Activated T-helper 2 cell treated with anti-CD3 and anti-CD28 coated beads, Interferon-gamma antibody, Interleukin-2, Interleukin-4, amounts not matched to agents 10 μg/mL and 5 μg/mL and 100 μg/mL, durations not matched to agents 14 hours and 24 hours and 36 hours (primary cell): ENCODE measurements at places on chromosomes 13 and 19. TPM values are rescaled to one million over a fixed set of nuclear protein-coding genes. Genes with fewer than 3 reads are reported as not detected.

- DNase-seq = no peak
Measured at GRCh38 chr19:708154-709143, at the start of gene PALM. Gene PALM (plus strand): TSS chr19:708935. CDS start chr19:709147, 212 bp downstream.

- DNase-seq = no peak
Measured at GRCh38 chr19:2546128-2547032, 70.5 kb downstream of the GADD45B start.

- no peak for DNase-seq
Measured at GRCh38 chr13:46757640-46758039, 39.3 kb downstream of the ESD start.

DNA sequence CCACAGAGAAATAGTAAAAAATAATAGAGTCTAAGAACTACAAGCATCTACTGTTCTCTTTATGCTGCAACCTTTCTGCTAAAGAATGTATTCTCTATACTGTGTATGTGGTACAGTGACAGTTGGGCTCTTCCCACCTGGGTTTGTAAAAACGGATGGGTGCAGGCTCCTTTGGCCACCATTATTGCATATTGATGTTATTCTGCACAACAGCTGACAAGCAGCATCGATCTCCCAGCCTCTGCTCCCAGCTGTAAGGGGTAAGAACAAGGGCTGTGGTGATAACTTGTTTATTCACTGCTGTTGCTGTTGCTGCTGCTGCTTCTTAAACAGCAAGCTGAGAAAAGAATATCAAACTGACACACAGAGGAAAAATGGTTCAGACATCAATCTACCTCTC, 56.1 kb downstream of the KCNRG start:
- no peak for DNase-seq

GRCh38 chr19:28632371-28633080, 580.4 kb downstream of the UQCRFS1 start:
- no peak for DNase-seq

DNA sequence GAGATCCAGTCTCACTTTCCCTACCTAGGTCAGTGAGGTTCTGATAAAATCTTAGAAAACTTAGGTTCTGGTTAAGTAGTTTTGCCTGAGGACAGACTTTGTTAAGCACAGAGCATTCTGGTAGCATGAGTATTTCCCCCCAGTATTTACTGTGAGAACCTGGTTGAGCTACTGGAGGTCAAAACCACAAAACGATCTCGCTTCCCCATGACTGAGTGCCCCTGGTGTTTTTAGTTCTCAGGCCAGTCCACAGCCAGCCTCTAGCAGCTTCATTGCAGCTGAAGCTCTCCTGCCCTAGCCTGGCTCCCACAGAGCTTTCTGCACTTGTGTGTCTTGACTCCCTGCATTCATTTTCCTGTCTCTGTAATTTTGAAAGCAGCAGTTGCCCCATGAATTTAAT, 1138.2 kb downstream of the UQCRFS1 start:
- DNase-seq = no peak

- DNase-seq = no peak
Measured at GRCh38 chr13:94305033-94305432, 174.4 kb downstream of the DCT start.

DNA sequence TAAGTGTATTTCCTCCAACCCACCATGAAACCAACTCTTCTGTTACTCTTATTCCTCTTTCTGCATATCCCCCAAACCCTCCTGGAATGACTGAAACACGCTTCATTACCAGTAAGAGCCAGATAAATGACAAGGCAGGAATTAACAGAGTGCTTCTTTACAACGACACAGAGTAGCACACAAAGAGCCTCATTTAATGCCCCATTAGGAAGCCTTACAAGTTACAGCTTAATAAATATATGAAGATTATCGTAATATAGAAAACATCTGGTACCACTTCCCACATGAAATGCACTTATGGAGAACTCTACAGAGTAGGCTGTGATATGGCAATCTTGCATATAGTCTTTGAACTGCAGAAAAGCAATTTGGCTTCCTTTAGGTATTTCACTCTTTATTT, 116.8 kb downstream of the ENOX1 start:
- DNase-seq = no peak

- DNase-seq = no peak
Measured at GRCh38 chr19:50272263-50272897, 56.8 kb downstream of the KCNC3 start.

DNA sequence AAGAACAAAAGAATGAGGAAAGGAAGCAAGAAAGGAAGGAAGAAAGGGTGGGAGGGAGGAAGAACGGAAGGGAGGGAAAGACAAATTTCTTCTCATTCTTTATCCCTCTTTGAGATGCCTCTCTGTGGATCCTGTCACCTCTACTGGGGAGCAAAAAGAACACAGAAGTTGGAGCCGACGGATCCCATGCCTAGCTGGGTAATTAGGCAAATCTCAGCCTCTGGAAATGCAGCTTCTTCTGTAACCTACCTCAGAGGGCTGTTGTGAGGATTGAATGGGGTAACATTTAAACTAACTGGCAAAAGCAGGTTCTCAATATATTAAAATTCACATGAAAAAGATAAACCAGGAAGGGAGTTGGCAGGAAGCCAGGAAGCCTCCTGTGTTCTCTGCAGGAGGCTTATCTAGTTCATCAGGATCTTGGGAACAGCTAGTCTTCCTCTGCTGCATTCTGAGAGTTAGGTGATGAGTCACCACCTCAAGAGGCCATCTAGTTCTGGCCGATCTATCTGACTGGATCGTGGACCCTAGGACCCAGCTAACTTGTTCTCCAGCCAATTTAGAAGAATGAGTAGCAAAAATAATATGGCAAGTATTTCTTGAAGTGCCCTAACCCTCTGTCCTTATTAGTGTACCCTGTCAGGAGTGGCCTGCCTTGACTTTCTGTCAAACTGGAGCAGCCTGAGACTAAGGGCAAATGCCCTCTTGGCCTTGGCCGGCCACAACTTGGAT, 15.2 kb upstream of the CPB2 start:
- DNase-seq = no peak

DNA sequence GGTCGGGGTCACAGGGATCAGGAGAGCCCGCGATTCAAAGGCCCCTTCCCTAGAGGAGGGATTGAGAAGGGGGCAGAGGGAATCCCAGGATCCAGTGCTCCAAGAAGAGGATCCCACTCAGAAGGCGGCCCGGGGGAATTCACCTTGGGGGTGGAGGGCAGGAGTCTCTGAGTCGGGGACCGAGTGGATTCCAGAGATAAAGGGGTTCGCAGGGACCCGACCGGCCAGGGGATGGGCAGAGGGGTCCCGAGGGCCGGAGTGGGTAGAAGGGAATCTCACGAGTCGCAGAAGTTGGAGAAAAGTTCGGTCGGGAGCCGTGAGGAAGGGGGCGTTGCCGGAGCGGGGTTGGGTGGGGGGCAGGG, 261 bp downstream of the PRKD2 start:
- no peak for DNase-seq

GRCh38 chr13:114079601-114080536, 52.6 kb downstream of the RASA3 start:
- no peak for DNase-seq

GRCh38 chr19:54147676-54148075, 10.1 kb downstream of the CNOT3 start:
- no peak for DNase-seq

DNA sequence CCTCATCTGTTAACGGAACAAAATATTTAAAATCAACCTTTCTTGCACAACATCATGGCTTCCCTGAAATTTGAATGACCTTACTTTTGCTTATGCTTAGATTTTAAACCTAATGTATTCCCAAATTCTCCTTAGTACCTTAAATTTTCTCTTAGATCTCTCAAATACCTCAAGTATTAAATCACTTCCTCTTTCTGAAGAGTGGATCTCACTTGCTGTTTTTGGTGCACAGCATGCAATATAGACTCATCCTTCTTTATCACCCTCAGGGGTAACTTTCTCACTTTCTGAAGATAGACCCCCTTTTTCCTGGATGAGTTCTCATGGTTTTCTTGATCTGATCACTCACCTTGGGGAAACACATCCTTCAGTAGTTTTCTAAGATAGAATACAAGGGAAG, 871.7 kb downstream of the DACH1 start:
- no peak for DNase-seq

DNA sequence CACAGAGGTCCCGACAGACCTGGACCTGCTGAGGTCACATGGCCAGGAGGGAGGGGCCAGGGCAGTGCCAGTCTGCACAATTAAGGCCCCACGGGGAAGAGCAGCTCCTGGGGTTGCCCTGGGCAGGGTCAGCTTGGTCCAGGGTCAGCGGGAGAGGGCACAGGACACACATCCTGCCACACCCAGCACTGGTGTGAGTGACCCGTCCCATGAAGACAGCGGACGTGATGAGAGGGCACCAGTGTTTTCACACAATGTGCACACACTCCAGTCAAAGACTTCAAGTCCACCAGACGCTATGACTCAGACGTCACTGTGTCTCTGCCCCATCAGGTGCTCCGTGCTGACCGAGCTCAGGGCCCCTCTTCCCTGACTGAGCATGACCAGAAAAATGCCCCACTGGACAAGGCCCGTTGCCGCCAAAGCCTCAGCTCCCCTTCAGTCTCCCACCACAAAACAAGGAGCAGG, 4.2 kb downstream of the TMEM259 start:
- no peak for DNase-seq

GRCh38 chr19:11887234-11887610, 360 bp upstream of the ZNF69 start:
- DNase-seq = no peak

DNA sequence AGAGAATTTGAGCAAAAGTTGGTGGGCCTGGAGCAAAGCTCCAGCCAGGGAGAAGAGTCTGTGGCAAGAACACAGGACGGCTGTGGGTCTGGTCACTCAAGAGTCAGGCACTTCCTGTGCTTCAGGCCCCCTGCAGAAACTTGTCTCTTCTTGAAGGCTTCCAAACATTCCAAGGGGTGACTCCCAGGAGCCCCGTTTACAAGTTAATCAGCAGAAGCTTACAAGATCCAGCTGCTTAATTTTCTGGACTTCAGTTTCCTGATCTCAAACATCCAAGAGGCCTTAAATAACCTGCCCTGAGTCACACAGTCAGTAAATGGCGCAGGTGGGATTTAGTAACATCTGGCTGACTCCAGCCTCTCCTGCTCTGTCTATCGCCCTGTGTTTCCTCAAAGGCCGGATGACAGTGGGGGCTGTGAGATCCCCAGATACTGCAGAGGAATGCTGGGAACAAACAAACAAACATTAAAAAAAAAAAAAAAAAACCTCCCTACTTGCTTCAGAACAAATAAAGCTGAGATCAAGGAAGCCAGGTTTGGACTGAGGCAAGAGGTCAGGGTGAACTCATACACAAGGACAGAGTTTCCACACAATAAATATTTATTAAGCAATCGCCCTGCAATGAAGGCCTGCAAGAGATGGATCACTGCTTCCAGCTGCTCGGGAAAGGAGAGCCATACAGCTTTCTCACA, 175.4 kb upstream of the RFC3 start:
- DNase-seq = no peak

- DNase-seq = no peak
Measured at GRCh38 chr19:48117515-48118130, 7.0 kb upstream of the PLA2G4C start.

- no peak for DNase-seq
Measured at GRCh38 chr13:37869756-37870488, at the start of gene TRPC4. Gene TRPC4 (minus strand): TSS chr13:37869772. CDS start chr13:37783333, 86,439 bp downstream.

DNA sequence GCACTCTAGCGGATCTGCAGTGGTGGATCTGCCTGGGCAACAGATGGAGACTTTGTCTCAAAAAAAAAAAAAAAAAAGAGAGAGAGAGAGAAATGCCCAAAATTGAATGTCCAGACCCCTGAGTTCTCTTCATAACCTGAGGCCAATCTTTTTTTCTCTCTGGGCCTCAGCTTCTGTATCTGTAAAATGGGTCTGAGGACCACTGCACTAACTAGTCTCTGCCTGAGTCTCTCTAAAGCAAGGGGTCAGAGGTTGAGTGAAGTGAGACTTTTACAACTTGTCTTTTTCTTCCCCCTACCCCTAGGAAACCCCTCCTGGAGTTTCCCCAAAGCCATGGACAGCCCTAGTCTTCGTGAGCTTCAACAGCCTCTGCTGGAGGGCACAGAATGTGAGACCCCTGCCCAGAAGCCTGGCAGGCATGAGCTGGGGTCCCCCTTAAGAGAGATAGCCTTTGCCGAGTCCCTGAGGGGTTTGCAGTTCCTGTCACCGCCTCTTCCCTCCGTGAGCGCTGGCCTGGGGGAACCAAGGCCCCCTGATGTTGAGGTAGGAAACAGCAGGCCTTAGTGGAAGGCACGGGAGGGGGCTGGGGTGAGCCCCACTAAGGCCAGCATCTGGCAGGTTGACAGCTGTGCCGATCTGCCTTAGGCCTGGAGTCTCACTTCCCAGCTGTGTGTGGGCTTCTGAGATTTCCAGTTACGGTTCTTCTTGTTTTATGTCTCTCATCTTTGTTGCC, 1.8 kb downstream of the TMEM91 start:
- no peak for DNase-seq

DNA sequence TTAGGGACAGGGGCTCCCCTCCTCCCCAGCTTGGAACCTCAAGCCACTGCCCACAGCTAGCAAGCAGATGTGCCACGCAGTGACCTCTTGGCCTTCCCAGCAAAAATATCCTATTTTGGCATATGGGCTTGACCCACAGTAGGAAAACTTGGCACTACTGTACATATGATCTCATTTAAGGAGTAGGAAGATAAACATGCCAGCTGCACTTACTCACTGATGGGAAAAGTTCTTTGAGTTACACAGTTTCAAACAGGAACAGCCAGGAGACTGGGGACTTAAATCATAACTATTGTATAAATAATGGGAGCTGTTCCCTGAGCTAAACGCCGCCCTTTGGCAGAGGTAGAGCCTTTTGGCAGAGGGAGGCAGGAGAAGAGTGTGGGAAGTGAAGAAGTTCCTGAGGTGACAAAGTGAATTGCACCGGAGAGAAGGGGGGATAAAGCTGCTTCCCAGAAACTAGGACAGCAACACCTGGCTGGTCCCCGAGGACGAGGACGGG, 6.1 kb downstream of the SACS start:
- DNase-seq = no peak

DNA sequence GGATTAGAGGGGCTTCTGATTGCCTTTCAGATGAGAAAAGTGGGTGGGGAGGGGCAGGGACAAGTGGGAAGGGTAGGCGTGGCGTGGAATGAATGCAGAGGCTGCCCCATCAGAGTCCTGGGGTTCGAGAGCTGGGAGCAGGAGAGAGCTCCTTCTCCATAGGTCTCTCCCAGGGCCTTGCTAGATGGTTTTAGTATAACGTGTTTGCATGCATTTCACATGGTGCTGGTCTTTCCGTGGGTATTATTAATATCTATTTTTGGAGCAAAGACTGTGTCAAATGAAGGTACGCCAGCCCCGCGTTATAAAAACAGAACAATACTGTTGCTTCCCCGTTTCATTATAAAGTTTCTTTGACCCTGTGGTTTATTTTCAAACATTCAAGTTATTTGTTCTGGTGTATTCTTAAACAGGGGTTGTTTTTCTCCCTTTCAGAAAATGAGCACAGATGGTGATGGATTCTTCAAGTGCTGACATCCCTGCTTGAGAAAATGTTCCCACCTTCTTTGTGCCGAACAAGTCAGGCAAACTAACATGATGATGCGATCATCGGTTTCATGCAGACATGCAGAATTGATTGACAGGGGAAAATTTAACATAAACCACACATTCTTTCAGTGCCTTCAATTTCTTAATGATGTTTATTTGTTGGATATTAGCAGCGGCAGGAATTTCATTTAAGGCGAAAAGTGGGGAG, 62.1 kb upstream of the ZNF536 start:
- no peak for DNase-seq

Gene ZNF784
- total RNA-seq = 4.3 and 4.9 TPM in 2 replicates

Gene LILRA2
- total RNA-seq = not detected in 2 replicates

Gene DOHH
- total RNA-seq = 19.7 and 20.6 TPM in 2 replicates

Gene MBD3L2B
- total RNA-seq = not detected in 2 replicates

Gene FCER2
- 0.46 and 0.99 TPM in 2 replicates for total RNA-seq

Gene DIRAS1
- 0.28 and 0.39 TPM in 2 replicates for total RNA-seq

Gene ZNF667
- total RNA-seq = 0.09 TPM in 2 replicates

Gene STK24
- total RNA-seq = 119 and 127 TPM in 2 replicates

Gene CRX
- total RNA-seq = not detected in 2 replicates

Gene HNRNPL
- total RNA-seq = 700 and 708 TPM in 2 replicates
